ENCODE measurements at places on chromosomes 3 and 15.

GRCh38 chr3:194447161-194447560 lies 39.6 kb downstream of the ATP13A3 start:
- no peak for DNase-seq

- peak; percentile 96 for DNase-seq
These were observed 7.8 kb upstream of the KIF7 start for GRCh38 chr15:89662893-89663626.

DNA sequence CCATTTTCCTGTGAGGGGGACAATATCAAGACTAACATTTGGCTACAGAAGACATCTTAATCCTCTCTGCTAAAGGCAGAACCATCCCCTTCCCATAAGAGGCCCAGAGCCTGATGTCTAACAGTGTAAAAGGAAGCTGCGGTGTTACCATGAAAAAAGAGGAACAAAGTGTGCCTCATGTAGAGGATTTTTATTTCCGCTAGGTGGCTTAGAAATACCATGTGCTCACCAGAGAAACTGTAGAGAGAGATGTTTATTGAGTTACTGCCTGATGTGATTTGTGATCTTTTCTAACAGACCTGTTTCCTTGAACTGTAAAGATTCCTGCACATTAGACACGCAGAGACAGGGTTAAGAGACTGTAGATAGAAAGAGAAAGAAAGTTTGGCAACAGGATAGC lies 22.0 kb downstream of the OR5H15 start:
- DNase-seq: peak; percentile 7

DNA sequence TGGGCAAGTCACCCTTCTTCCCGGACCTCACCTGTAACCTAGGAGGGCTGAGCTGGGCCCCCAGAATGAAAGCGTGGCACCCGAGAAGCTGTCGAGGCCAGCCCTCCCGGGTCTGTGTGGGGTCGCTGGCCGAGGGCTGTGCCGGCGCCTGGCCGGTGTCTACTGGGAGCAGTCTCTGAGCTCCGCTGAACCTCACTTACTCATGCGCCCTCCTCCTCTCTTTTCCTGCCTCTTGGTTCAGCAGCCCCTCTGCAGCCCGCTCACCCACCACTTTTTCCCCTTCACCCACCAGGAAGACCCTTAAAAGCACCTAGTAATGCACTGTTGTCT lies 419 bp downstream of the HYKK start:
- no peak for DNase-seq

- DNase-seq: no peak
These were observed 26.0 kb downstream of the CPNE4 start for GRCh38 chr3:132008837-132009236.

- DNase-seq: no peak
These were observed 191.3 kb downstream of the XXYLT1 start for GRCh38 chr3:195079636-195080035.

DNA sequence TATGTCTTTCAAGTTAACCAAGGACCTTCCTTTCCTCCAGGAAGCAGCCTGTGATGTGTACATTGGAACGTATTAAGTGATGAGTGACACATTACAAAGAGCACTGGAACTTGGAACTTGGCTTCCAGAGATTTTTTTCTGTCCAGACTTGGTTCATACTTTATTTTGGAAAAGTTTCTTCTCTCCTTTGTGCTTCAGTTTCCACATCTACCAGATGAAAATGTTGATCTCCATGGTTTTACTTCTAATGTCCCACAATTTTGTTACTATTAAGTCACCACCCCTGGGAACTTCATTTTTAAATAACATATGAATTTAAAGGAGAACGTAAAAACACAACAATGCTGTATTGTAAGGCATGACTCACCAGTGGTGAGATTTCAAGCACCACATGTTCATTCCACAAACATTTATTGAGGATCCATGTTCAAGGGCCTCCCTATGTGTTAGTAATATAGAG lies 290.7 kb upstream of the LMCD1 start:
- DNase-seq: no peak

GRCh38 chr3:138594935-138595610 lies 1.0 kb upstream of the CEP70 start:
- no peak for DNase-seq

- DNase-seq: no peak
These were observed 65.4 kb upstream of the CLDN18 start for GRCh38 chr3:137944593-137944992.

DNA sequence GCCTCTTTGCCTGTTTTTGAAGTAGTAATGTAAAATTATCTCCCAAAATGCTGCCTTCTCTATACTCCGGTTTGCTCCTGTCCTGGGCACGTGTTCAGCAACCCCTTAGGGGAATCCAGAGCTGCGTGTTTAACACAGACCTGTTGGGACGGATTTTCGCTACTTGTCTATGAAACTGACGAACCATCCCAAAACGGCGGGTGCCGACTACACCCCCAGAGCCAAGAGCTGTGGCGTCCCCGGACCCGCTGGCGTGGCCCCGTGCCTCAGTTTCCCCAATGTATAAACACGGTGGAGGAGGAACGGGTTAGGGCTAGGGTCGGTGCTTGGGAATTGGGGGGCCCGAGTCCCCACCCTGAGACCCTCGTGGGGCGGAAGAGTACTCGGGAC lies 473 bp downstream of the FHIT start:
- DNase-seq: peak; percentile 31

GRCh38 chr3:186171521-186171920 lies 62.6 kb upstream of the ETV5 start:
- no peak for DNase-seq

DNA sequence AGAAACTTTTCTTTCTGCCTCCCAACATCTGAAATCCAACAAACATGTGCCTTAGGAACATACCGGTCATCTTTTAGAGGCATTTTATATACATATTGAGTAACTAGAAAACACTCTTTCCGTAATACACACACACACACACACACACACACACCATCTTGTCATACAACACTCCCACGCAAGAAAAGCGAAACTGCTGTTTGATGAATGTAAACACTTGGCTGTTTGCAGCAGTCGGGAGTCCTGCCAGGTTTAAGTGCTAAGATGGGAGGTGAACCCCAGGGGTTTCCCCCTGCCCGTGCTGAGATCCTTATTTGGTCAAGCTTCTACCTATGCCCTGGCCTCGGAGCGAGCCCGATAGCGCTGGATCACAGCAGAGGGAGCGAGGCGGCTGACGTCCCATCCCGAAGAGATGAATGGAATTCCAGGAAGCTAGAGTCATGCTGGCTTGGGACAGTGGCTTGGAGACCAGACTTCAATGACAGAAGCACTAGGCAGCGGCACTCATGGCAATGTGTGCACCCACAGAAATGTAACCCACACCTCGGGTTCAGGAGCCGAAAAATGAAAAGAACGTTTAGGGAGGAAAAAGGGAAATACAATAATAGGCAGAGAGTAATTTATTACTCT lies 1.3 kb upstream of the THBS1 start:
- peak; percentile 82 for DNase-seq

DNA sequence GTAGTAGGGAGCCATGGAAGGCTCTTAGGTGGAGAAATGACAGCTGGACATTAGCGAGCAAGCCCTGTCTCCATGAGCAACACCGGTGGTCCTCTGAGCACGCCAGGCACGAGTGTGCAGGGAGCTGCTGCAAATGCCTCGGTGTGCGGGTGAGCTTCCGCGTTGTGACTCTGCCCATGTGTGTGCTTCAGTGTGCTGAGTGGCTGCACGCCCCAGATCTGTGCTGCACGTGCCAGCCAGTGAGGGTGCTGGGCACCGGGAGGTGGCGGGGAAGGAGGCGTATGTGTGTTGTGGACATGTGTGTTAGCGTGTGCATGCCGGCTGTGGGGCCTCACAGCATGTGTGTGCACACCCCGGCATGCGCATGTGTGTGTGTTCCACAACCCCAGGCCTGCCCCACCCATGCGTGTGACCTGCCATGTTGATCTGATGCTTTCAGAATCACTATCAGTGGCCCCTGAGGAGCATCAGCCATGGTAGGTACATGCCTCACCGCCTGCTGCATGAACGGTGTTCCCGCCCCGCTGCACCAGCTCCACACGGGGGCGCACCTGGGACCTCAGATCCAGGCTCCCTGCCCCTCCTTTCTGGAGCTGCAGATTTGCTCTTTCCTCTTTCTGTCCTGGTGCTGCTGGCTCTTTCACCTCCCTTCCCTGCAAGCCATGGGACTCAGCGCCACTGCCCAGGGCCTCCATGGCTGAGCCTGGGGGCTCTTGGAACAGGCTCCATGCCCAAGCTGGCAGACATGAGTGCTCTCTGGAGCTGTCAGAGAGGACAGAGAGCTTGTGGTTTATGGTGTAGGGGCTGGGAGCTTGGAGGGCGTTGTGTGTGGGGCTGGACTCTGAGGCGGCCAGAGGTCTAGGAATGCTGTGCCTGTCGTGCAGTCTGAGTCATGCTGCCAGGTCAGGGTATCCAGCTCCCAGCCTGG lies 169.4 kb downstream of the TBC1D2B start:
- DNase-seq: peak; percentile 39

DNA sequence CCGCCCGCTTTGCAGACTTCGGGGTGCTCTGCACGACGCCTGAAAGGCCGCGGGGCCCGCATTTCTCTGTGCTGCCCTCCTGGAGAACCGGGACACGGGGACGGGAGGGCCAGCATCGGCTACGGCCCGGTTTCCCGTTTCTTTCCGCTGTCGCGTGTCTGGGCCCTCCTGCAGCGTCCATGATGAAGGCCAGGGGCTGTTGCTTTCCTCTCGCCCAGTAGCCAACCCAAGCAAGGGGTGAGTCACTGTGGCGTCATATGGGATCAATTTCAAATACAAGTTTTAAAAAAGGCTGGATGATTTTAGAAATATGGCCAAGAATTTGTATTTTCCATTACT lies 435 bp downstream of the SLC35G2 start:
- DNase-seq: peak; percentile 83

GRCh38 chr15:80780416-80781221 lies 1.4 kb downstream of the CEMIP start:
- peak; percentile 86 for DNase-seq

- no peak for DNase-seq
These were observed 60.5 kb downstream of the CLDN1 start for GRCh38 chr3:190261740-190262139.

- DNase-seq: no peak
These were observed 251.5 kb downstream of the PLCL2 start for GRCh38 chr3:17136136-17136721.

GRCh38 chr15:67232591-67232990 lies 21.9 kb downstream of the AAGAB start:
- DNase-seq: no peak

- peak; percentile 63 for DNase-seq
These were observed 104.2 kb upstream of the SLC7A14 start for GRCh38 chr3:170689893-170690660.

DNA sequence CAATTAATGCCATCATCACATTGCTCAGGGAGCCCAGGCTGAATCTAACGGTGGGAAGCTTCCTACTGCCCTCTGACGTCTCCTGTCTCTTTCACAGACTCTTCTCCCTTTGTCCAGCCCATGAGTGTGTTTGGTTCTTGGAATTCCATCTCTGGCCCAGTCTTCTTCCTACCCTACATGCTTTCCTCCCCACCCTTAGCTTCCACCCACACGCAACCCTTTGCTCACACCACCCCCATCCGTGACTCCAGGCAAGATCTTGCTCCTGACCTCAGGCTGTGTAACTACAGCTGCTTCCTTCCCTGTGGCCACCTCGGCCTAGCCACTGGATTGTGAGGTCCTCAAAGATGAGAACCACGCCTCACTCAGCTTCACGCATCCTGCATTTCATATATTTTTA lies 72.3 kb upstream of the THBS1 start:
- DNase-seq: no peak

- no peak for DNase-seq
These were observed 168.6 kb downstream of the KLF13 start for GRCh38 chr15:31495281-31495680.
